Activated gamma-delta T cell (primary cell): ENCODE measurements at places on chromosomes 6 and 20.
A peak's percentile ranks its signal among the peaks of the same experiment; 100 is the strongest.

GRCh38 chr20:36461600-36462439 lies 79.5 kb upstream of the MYL9 start:
- DNase-seq = peak; percentile 30

DNA sequence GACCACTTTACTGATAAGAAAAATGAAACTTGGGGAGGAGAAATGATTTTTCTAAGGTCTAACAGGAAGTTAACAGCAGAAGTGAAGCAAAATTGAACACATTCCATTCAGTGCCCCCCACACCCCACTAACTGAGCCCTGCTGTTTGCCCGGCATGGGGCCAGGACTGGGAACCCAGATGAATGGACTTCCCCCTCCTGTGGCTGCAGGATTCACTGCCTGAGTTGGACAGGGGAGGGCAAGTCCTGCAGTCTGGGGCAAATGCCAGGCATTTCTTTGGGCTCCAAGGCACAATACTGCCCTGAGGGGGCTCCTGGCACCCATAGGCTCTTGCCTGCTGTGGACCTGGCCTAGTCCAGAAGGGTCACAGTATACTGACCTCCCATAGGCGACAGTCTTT lies 28.3 kb downstream of the FYN start:
- no peak for DNase-seq

- DNase-seq = no peak
These were observed 59.8 kb upstream of the RREB1 start for GRCh38 chr6:7047966-7048365.

DNA sequence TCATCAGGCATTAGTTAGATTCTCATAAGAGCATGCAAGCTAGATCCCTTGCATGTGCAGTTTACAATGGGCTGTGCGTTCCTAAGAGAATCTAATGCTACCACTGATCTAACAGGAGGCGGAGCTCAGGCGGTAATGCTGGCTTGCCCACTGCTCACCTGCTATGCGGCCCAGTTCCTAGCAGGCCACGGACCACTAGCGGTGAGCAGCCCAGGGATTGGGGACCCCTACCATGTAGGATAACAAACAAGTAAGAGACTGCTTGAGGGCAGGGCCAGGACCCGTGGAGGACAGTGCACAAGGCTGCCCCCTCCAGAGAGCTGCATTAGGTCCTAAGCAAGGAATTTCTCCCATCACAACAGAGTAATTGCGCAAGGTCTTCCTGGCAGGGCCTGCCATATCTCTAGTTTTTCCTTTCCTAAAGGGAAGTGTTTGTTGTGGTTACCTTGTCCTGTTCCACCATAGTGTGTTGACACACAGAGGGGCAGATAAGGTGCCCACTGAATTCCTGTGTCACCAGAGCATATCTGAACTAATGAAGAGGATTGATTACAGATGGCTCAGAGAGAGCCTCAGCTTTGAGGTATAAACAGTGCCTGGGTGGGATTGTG lies 58.0 kb downstream of the PACRG start:
- no peak for DNase-seq

DNA sequence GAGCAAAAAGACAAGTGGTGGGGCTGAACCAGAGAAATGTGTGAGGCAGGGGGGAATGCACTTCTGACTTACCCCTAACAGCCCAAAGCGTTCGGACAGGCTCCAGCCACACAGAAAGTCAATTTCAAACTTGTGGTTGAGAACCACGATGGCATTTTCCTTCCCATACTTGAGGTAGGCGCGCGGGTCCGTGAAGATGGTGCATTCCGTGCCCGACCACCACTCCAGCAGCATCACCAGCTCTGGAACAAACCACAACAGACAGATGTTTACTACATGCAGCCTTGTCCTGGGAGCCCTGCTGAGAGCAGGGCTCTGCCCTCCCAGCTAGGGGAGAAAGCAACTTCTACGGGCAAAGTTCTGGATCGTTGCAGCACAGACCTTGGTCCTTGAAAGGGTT lies 107.7 kb downstream of the AGPAT4 start:
- no peak for DNase-seq

- DNase-seq = no peak
These were observed 174.1 kb downstream of the IBTK start for GRCh38 chr6:82073484-82073883.

DNA sequence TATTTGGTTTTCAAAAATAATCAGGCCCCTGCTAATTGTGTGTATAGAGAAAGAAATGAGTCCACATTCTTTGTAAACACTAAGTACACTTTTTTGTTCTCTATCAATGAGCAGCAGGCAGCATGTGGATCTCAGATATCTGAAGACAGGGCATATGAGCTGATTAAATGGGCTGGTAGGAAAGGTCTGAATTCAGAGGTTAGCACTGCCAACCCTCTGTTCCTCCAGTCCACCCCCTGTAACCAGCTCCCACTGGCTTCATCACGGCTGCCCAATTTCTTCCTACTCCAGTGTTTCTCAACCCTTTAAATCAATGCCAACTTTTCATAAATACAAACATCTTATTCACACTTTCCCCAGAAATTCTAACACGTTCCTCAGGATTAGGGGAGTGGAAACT lies 128.5 kb downstream of the TPBG start:
- DNase-seq = no peak
